ENCODE measurements at places on chromosomes 12 and 14.

- DNase-seq: no peak
Observed at GRCh38 chr14:96040828-96041371, 1.7 kb downstream of the C14orf132 start.

DNA sequence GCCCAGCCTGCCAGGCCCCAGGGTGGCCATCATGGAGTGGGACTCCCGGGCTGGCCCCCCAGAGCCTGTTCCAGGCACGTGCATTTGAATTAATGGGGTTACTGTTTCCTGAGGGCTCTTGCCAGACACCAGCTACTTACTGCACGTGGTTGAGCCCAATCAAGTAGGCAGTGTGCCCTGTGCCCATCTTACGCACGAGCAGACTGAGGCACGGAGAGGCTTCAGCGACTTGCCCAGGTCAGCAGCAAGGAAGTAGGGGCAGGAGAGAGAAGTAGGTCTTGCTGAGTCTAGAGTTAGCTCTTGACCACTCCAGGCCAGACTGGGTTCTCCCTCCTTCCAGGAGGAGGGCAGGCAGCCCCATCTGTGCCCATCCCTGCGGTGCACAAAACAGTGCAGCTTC is 67.7 kb downstream of the DIO3 start:
- no peak for DNase-seq

DNA sequence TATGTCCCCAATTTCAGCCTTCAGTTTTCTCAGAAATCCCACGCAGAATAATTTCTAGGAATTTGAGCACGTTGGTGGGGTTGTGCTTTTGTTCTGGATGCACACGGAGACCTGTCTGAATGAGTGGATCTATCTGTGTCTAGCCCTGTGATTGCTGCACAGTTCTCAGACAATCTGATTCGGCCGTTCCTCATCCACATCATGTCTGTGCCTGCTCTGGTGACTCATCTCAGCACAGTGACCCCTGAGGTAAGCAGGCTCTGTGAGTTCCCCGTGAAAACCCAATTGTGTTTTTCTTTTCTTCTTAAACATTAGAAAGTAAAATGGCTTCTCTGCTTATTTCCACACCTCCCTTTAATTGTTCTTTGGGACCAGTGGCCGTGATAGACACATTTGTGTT is 20.2 kb downstream of the UBE3B start:
- DNase-seq: no peak

DNA sequence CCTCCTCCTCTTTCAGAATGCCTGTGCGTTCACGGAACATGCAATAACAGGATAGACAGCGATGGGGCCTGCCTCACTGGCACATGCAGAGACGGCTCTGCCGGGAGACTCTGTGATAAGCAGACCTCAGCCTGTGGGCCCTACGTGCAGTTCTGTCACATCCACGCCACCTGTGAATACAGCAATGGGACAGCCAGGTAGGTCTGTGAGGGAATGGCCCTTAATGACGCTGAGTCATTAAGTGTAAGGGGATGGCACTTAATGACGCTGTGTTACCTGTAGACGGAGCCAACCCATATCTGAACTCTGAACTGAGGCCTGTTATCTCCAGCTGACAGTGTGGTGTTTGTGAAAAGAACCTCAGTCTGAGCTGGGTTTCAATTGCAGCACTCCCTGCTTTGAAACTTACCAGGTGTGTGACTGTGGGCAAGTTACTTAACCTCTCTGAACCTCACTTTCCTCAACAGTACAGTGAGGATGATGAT is 86.9 kb downstream of the STAB2 start:
- no peak for DNase-seq

DNA sequence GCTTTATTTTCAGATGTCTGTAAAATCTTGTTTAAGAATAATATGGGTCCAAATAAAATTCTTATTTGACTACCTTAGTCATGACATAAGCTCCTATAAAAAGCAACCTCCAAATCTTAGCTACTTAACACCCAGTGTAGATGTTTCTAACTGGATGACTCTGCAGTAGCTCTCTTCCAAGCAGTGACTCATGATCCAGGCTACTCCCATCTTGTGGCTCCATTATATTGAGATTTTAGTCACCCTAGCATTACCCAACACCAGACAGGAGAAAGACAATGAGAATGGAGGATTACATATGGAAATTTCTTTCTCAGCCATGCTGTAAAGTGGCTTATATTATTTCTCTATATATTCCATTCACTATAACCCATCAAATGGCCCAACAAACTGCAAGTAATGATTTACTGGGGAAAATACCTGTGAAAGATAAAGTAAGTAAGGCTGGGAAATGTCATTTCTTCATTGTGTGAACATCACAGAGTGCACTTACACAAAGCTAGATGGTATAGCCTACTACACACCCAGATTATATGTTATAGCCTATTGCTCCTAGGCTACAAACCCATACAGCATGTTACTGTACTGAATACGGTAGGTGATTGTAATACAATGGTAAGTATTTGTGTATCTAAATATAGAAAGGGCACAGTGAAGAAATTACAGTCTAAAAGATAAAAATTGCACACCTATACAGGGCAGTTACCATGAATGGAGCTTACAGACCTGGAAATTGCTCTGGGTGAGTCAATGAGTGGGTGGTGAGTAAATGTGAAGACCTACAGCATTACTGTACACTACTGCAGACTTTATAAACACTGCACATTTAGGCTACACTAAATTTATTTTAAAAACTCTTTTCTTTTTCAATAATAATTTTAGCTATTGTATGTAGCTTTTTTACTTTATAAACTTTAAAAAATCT is 163.2 kb downstream of the DYRK2 start:
- DNase-seq: no peak

DNA sequence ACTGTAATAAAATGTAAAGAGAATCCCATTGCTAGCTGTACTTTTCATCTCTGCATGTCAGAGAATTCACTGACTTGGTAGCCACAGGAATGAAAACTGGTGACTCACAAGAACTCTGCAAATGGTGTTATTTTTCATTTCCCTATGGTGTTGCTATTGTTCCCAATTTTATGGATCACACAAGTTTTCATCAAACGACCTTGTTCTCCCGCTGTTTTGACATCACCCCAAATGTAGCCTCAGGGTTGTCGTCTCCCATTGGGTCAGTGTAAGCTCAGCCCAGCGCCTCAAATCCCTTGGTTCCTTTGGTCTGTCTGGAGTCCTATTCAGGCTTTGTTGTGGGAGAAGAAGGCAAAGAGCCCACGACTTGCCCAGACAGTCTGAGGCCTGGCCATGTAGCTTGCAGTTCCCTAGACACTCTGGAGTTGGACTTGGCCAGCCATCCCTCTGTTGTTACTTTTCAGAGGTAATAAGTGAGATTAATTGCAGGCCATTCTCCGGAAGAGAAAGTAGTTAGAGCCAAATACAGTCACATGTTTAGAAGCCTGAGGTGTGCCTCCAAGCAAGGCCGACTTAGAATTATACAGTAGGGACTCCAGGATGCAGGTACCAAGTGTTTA is 159.2 kb downstream of the TGFB3 start:
- DNase-seq: no peak

DNA sequence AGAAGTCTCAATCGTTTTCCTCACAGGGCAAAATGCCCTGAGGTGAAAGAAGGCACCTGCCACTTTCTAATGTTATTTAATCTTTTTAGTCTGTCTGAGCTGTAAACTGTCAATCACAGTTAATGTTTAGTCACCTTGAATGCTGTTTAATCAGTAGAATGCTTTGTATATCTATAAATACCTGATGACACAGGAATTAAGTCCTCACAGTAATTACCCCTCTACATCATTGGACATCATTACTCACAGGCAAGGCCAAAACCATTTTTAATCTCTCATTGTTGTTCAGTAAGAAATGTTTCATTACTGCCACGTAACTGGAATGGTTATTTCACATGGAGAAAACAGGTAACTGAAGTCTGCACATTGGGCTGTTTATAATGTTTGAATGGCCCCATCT is 178.8 kb downstream of the EXOC5 start:
- no peak for DNase-seq

- no peak for DNase-seq
Observed at GRCh38 chr14:44620121-44621019, 113.3 kb upstream of the FSCB start.

DNA sequence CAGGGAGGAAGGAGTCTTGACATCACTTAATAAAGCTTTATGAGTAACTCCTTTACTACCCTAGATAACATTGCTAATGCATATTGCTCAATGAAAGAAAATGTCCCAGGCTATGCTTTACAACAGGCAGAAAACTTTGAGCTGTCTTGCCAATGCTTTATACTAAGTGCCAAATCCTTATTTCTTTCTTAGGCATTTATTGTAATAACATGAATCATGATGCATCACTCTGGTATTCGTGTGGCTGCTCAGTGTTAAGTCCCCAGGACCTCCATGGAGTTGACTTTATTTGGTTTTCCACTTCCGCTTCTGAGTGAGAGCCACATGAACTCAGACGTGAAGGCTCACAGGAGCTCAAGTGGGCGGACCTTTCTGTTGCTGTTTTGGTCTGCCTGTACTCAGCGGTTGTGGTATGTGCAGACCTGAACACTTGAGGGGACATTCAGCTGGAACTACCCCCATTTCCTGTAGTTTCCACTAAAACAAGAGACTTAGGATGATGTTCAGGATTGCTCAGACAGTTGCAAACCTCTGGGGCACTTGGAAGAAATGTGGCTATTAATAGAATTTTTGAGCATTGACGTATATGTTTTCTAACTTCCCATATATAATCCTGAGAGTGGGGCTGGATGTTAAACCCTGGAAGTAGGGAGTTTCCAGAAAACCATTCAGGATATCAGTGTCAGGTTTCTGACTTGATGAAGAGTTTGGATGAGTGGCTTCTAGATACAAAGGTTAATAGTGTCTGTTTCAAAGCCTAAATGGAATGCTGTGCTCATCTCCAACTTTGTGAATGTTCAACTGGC is 258.6 kb downstream of the MSRB3 start:
- DNase-seq: peak; percentile 83

DNA sequence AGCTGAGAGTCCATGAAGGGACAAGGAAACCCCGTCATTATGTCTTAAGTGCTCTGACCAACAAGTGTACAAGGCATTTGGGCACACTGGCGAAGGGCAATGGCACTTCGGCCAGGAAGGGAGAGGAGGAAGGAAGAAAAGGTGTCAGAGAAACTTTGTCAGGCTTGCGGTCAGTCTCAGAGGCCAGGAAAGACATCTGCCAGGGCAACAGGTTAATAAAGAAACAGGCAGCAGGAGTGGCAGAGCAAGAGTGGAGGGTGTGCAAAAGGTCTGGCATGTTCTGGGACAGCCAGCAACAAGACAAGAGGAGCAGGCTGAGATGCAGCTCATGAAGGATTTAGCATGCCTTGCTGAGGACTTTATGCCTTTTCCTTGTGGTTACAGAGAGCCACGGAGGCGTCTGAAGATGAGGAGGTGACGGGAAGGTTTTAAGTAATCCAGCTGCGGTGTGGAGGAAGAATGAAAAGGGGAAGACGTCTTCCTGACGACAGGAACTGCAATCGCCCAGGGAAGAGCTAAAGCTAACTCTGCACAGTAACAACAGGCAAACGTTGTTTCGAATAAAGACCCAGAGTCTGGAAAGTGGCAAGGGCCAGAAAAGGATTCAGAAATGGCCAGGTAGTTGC is 13.1 kb downstream of the APPL2 start:
- no peak for DNase-seq

DNA sequence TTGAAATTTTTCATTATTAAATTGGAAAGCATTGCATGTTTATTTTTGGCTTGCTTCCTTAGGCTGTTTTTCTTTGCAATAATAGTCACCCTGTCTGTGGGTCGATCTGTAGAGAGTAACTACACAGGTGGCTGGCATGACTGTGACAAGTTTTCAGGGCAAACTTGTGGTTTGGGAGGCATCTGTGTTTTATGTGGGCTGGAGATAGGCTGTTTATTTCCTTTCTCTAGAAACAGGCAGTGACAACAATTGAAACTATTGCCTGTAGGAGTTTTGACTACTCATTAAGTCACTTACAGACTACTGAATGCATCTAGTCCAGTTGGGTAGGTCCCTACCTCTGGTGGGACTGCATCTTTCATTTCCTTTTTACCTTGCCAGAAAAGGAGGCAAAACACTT is 155.6 kb downstream of the DYRK2 start:
- no peak for DNase-seq

GRCh38 chr12:32272465-32272864 is 126.9 kb upstream of the FGD4 start:
- DNase-seq: no peak

DNA sequence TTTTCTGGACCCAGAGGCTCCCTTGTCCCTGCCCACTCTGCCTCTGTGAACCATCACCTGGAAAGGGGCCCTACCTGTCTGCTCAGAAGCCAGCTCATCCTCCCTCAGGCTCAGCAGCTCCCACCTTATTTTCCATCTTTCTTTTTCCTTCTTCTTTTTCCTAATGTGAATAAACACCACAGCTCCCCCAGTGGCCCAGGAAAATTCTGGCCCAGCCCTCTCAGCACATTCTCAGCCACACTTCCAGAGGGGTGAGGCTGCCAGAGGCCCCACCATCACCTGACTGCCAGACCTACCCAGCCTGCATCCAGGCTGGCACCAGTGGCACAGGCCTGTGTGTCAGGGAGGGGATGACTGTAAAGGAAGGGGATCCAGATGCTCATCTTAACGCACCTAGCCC is 23.0 kb downstream of the ZFHX2 start:
- DNase-seq: no peak

- no peak for DNase-seq
Observed at GRCh38 chr12:47135578-47135977, 55.8 kb upstream of the AMIGO2 start.

GRCh38 chr14:72714094-72714493 is 179.8 kb downstream of the DPF3 start:
- no peak for DNase-seq

DNA sequence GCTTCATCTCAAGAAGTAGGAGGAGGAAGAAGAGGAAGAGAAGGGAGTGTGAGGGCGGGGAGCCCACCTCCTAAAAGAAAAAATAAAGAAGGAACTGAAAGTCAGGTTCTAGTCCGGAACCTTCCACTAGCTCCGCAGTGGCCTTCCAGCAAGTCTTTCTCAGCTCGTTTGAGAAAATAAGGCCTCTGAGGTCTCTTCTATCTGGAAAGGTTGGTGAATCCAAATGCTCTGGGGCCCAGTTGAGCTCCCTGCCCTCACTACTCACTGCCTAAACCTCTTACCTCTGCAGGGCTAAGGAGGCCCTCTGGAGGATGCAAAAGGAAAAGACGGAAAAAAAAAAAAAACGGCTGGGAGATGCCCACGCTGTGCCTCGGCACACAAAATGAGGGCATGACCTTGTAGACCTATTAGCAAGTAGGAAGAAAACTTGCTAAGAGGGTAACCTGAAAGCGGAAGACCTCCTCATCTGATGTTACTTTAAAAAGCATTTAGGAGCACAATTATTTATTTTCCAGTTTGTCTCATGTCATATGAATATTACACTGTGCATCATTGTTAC is 35.9 kb downstream of the FBLN5 start:
- no peak for DNase-seq

GRCh38 chr14:84074626-84075025 is 1455.3 kb upstream of the FLRT2 start:
- no peak for DNase-seq

- no peak for DNase-seq
Observed at GRCh38 chr14:71346685-71347084, 439.4 kb downstream of the PCNX1 start.
